Amygdala (tissue), 56 donors: ENCODE measurements at places on chromosomes 1 and 21.
A peak's percentile ranks its signal among the peaks of the same experiment; 100 is the strongest.

DNA sequence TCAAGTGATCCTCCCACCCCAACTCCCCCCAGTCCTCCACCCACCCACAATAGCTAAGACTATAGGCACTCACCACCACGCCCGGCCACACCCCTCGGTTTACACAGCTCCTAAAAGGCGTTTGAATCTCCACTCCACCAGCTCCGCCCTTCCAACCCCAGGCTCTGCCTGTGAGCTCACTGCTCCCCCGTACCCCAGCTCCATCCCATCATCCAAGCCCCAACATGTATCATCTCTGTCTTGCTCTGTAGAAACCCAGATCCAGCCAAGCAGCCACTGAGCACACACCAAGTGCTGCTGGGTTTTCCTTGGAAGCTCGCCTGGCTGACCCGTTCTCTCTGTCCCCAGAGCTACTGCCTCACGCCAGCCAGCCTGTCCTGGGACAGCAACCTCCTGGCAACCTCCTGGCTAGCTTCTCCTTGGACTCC is 12.0 kb upstream of the S100A2 start:
- DNase-seq = peak; percentile 56

- no peak for DNase-seq
These were observed 24.9 kb upstream of the MAP1LC3C start for GRCh38 chr1:242023805-242024204.

GRCh38 chr21:31352836-31353235 is 8.8 kb upstream of the TIAM1 start:
- DNase-seq = no peak

GRCh38 chr1:241269116-241269515 is 87.9 kb downstream of the RGS7 start:
- DNase-seq = no peak

DNA sequence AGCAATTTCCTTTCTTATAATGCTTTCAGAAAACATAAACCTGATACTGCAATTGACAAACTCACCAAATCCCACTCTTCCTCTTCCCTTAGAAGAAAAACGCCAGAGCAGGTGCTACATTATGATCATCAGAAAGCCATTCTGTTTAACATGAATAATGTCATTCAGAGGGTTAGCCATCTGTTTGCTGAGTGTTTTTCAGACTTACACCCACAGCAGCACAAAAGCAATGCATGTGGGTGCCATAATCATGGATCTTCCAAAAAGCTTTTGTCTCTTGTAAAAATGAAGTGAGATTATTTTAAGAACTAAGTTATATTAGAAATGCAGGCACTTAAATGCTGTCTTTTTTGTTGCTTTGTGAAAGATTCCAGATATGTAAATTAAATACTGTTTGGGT is 204.6 kb upstream of the TMPRSS15 start:
- no peak for DNase-seq

GRCh38 chr1:248590055-248590454 is 7.4 kb downstream of the OR2T10 start:
- DNase-seq = no peak

GRCh38 chr1:31723828-31724359 is 20.1 kb upstream of the COL16A1 start:
- no peak for DNase-seq

- DNase-seq = no peak
These were observed 26.5 kb upstream of the TRIM45 start for GRCh38 chr1:117147856-117148588.

DNA sequence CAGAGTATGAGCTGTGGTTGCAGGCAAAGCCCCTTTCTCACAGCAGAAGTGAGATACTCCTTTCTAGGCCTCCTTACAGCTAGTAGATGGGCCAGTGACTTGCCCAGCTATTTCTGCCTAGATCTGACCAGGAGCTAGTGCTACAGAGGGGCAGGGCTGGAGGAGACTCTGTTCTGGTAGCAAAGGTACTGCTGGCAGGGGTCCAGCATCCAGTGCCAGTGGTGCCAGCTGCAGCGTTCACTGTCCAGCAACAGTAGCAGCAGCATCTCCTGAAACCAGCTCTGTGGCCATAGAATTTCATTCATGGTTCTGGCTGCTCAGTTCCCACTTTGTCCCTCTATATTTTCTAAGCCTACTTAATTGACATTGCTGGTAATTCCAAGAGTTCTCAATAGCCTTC is 62.5 kb upstream of the CNN3 start:
- DNase-seq = no peak

GRCh38 chr1:65011983-65012382 is 45.6 kb upstream of the JAK1 start:
- DNase-seq = no peak

- DNase-seq = no peak
These were observed 278.6 kb upstream of the LYPLAL1 start for GRCh38 chr1:218895064-218895587.

GRCh38 chr1:226309398-226310244 is 657 bp upstream of the LIN9 start:
- peak; percentile 18 for DNase-seq

GRCh38 chr1:23506376-23507107 is 22.6 kb upstream of the ASAP3 start:
- DNase-seq = no peak

DNA sequence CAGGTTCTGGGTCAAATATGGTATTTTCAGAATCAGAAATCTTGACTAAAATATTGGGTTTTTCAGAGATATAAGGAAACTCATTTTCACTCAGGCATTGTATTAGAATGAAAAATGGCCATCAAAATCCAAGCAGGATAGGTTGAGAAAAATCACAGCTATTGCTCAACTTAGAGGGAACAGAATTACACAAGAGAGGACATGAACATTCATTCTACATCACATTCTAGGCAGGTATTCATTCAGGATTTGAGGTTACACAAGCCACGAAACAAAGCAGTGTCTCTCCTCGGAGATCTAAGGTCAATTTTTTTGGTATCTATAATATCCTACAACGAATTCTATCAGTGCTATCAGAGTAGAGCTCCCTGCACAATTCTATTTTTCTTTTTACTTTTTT is 163.6 kb upstream of the HP1BP3 start:
- no peak for DNase-seq

DNA sequence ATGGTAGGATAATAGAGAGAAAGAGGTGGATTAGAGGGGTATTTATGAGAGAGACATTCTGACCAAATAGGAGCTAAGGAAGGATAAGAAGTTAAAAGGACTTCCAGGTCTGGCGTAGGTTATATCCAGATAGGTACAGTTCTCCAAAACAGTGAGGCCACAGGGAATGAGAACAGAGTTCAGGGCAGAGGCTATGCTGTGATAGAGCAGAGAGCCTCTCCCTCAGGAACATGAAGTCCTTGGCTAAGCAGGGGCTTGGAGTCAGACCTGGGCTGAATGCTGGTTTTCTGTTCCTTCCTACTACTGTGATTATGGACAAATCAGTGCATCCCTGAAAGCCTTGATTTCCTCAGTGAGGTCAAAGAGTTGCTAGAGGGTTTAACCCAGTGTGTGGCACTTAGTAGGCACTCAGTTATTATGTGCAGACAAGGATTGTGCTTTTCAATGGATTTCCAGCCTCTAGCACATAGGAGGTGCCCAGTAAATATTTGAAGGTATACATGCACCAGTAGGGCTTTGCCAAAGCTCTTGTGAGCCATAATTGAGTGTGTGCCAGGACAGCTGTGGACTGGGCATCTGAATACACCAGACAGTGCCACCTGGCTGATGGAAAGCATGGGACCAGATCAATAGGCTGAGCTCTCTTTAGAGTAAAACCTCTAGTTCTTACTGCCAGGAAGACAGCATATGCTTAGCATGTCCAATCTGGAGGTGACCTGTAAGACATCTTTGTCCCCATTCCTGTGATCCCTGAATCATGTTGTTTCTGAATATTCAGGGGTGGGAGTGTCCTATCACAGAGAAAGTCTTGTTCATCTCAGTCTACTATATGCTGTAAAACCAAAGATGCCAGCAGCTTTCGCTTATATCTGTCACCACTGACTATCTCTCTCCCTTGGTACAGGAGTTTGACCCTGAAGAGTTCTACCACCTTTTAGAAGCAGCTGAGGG is 111.1 kb downstream of the PIK3R3 start:
- DNase-seq = no peak

GRCh38 chr1:30381266-30381665 is 342.1 kb downstream of the MATN1 start:
- DNase-seq = no peak

DNA sequence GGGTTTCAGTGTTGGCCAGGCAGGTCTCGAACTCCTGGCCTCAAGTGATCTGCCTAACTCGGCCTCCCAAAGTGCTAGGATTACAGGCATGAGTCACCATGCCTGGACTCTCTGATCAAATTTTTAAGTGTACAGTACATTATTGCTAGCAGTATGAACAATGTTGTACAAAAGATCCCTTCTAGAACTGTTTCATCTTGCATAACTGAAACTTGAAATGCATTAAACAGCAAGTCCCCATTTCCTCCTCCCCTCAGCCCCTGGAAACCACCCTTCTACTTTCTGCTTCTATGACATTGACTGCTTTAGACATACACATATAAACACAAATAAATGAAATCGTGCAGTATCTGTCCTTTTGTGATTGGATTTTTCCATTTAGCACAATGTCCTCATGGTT is 463.4 kb downstream of the PTPRC start:
- DNase-seq = no peak

GRCh38 chr1:77543822-77544448 is 138.5 kb downstream of the ZZZ3 start:
- DNase-seq = no peak

GRCh38 chr1:225424562-225425200 is 3.2 kb downstream of the LBR start:
- no peak for DNase-seq

DNA sequence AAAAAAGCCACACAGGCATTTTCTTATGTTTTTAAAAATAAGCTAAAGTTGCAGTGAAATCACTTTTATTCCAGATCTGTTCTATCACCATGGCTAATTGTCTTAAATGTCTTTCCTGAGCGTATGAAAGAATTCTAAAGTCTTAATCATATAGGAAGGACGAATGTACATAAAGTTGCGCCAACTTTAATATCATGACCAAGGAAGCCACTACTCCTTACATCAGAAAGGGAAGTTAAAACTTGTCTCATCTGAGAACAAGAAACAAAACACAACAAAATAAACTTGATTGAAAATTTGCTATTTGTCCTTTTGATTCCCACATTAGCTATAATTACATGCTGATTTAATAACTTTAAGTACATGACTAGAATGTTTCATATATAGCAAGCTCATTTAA is 26.5 kb downstream of the CNIH4 start:
- no peak for DNase-seq

GRCh38 chr1:20932437-20932977 is 145.4 kb upstream of the HP1BP3 start:
- DNase-seq = no peak

DNA sequence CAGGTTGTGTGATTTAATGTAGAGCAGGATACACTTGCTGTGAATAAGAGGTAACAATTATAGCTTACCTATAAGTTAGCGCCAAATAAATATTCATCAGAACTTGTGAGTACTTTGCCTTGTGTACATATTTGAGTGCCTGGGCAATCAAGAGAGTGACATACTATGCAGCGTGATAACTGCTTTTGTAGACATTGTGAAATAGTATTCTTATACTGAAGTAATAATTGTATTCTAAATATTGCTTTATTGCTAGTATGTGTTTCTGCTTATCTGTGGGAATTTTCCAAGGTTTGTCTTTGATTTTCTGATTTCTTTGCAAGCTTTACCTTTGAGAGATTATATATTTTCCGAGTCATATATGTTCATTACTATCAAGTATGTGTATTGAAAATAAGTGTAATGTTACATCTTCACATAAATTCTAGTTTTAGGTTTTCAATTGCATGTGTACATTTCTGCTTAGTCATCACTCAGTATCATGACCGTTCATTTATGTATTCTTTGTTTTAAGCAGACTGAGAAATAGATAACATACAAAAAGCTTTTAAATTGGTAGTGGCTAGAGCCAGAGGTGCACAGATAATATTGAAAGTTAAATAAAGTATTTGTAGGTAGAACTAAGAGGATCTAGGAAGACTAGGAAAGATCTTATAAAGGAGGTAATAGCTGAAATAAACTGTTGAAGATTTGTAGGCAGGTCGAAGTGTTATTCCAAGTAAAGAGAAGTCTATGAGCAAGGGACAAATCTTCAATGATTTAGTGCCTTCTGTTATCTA is 19.5 kb downstream of the USP25 start:
- no peak for DNase-seq

GRCh38 chr1:7760245-7760644 is 10.9 kb upstream of the VAMP3 start:
- no peak for DNase-seq

DNA sequence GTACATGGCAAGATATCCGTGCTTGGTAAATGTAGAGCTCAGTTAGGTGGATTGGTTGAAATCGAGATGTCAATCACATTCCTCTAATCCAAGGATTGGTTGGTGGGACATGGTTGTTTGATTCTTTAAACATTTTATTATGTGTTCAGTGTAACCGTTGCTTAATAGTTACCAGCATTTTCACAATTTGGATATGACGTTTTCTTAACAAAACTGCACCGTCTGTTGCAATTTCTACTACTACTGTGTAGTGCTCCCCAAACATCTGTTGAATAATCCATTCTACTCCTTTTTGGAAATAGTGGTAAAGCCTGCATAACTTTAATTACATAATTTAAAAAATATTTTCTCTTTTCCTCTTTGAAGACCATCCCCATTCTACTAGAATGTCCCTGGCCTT is 16.3 kb downstream of the OR2B11 start:
- DNase-seq = no peak
